GOT3 (cell line): ENCODE measurements at places on chromosomes 16 and 17.

DNA sequence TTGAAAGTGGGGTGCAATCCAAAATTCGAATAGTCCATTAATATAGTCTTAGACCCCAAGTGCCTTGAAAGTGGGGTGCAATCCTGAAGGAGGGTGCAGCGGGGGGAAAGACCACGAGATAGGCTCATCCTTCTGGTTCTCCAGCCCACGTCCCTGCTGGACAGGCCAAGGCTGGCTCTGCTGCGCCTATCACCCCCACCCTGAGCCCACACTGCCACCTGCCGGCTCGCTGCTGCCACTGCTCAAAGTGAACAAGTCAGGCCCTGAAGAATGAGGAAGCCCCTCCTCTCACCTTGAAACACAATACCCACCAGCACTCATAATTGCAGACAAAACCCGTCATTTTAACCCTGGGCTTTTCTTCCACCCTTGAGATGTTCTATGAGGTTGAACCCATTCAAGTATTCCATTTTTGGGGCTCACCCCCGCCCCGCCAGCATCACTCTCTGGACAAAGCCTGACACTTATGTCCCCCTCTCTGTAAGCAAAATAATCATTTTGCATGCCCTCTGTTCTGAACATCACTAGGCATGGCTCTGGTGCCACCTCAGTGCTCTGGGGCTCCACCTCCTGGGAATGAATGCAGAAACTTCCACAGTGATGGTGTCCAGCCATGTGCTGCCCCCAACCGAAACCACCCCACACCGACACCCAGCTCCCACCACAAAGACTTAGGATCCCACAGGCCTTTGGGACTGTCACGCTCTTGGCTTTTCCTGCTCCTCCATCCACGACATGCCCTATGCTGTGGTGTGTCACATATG is 56.8 kb downstream of the BEAN1 start:
- DNase-seq = no peak

GRCh38 chr17:352421-353212 is at the start of gene RPH3AL:
TSS of gene RPH3AL (minus strand) at chr17:352807. CDS start at chr17:327543, 25,264 bp downstream.
- DNase-seq = no peak

- DNase-seq = no peak
Observed at GRCh38 chr16:67518676-67519075, 10.0 kb upstream of the RIPOR1 start.

- peak; percentile 38 for DNase-seq
Observed at GRCh38 chr16:86510465-86511261, at the start of gene FOXF1. TSS of gene FOXF1 (plus strand) at chr16:86510527. CDS start at chr16:86510570, 43 bp downstream.

- no peak for DNase-seq
Observed at GRCh38 chr17:64097196-64097936, 32.6 kb downstream of the ERN1 start.

GRCh38 chr16:15704545-15704987 is 54.5 kb downstream of the NDE1 start:
- no peak for DNase-seq

DNA sequence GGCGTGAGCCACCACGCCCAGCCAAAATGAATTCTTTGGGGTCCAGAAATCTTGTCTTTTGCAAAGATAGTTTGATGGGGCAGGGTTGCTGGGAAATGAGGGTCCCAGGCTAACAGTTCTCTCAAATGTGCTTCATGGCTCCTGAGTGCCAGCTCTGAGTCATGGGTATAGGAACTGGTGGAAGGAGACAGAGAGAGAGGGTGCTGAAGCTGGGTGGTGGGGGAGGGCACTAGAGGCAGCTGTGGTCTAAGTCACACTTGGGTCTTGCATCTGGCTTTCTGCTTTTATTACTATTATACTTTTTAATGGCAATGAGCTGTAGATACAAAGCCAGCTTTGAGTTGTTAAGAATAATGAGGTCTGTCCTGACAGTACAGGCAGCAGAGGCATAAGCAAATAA is 54.6 kb downstream of the PRKCA start:
- DNase-seq = no peak

DNA sequence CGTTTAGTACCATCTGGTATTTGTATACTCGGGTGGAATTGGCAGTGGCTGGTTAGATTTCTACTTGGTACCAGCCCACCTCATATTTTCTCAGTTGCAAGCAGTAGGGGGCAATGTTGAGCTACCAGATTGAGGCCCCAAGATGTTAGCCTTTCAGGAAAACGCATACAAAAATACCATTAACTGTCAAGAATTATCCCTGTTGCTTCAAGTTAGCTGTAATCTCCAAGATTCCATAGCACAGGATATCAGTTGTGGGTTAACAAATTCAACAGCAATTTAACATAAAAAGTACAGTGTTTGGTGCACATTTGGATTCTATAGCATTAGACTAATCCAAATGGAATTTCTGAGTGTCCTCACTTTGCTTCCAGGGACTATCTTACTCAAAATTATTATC is 188.2 kb downstream of the FTO start:
- DNase-seq = no peak

DNA sequence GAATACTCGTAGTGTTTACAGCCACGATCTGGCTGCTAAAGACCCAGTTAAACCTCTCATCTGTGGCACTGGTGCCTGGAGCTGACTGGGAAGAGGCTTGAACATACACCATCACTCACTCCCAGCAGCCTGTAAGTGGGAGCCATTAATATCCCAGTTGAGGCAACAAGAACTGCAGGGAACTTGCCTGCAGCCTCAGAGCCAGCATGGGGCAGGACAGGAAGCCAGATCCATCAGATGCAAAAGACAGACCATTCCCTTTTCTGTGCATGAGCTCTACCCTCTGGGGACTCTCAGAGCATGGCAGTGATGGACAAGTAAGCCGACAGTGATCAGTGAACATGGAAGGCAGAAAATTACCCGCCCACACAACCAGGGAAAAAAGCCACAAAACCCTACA is 91.8 kb downstream of the TMEM132E start:
- no peak for DNase-seq

- no peak for DNase-seq
Observed at GRCh38 chr16:67881621-67882161, 3.0 kb upstream of the NRN1L start.

DNA sequence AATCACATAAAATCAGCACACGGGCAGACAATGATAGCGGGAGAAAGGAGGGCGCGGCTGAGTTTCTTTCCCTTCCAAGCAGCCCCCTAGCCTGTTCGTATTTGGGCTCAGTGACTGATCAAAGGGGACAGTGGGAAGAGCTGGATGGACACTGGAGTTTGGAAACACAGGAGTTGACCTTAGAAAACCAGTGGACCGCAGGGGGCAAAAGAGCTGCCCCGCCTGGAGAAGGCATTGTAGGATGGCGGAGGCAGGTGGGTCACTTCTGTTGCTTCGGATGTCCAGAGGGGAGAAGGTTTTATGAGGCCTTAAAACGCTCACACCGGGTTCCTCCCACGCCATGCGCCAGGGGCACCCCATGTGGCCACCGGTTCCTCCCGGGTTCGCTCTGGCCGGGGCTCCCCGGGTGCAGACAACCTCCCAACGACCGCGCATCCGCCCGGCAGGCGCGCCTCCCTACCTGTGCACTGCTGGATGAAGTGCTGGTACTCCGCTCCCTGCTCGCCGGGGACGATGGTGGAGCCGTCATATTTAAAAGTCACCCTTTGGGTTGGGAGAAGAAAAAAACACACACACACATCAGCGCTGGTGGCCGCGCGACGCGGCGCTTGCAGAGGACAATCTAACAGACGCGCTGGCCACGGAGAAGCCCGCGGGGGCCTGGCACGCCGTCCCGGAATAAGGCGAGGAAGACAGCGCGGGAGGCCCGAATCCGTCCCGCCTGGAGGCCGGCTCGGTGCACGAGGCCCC is 662 bp downstream of the COTL1 start:
- DNase-seq = no peak

GRCh38 chr16:53266156-53266555 is 168.1 kb upstream of the RBL2 start:
- no peak for DNase-seq

GRCh38 chr16:11384184-11384955 is 39.1 kb downstream of the RMI2 start:
- DNase-seq = no peak

- DNase-seq = no peak
Observed at GRCh38 chr16:51408357-51408756, 257.3 kb upstream of the SALL1 start.

- no peak for DNase-seq
Observed at GRCh38 chr17:10172241-10172741, 26.1 kb downstream of the GAS7 start.

DNA sequence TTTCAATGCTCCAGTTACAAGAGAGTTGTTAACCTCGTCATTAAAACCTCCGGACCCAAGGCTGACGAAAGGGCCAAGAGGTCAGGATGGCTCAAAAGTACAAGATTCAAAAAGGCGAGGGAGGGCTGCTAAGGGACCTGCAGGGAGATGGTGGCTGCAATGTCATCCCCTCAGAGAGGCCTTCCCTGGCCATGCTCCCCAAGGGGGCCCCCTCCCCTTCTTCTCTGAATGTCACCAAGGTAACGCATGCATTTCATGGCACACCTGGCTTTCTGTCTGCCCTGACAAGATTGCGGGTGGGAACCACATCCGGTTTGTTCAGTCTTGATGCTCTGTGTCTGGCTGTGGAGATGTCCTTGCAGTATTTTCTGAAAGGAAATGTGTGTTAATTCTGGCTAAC is 89.9 kb downstream of the C16orf78 start:
- DNase-seq = no peak

- no peak for DNase-seq
Observed at GRCh38 chr16:4382795-4383357, 11.2 kb downstream of the VASN start.

DNA sequence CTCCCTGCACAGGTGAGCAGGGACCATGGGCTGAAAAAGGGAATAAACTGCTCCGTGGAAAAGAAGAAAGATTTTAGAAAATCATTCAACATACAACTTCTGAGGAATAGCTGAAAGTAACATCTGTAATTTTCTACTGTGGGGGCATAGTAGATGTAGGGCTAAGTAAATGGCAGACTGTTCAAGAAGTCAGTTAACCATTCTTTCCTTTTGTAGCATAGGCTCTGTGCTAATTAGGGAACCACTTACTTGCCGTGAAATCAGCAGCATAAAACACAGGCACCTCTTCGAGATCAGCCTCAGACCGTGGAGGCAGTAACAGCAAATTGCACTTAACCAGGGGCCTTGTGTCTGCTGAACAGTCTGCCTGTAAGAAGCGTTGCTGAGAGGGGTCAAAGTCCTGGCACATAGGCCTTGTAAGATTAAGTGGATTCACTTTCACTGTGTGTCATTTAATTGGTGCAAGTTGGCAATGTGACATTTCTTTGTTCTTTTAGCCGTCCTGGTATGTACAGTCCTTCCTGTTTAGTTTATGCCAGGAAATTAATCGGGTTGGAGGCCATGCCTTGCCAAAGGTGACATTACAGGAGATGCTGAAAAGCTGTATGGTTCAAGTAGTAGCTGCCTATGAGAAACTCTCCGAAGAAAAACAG is 10.4 kb downstream of the COG1 start:
- no peak for DNase-seq

- no peak for DNase-seq
Observed at GRCh38 chr17:82103553-82104451, 5.8 kb upstream of the FASN start.

DNA sequence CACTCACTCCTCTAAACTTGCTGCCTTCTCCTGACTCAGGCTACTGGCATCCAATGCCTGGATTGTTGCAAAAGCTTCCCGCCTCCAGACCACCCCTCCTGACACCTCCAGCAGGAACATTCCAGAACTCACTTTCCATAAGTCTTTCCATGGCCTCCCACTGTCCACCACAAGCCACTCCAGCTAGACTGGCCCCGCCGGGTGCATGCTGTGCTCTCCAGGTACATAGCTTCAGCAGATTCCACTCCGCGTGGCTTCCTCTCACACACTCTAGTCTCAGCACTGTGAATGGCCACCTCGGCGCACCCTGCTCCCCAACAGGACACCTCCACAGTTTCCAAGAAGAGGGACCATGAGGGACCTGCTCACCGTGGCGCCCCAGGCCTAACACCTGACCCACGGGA is 25.9 kb upstream of the FAAP100 start:
- DNase-seq = no peak

GRCh38 chr16:85999778-86000177 is 100.8 kb downstream of the IRF8 start:
- no peak for DNase-seq

DNA sequence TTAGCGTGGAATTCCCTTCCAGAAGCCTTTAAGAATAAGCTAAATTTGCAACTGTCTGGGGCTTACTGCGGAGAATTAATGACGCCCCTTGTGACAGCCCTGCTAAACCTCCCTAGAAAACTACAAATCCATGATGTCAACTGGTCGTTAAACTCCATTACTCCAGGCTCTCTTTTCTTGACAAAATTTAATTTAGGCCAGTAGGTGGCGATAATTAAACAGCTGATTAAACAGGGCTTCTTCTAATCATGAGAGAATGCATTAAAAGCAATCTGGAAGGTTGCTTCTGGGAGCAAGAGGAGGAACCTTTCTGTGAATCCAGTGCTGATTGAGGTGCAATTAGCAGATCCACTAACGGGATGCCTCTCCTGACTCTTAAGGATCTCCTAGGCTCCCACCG is 8.1 kb upstream of the NLRP1 start:
- DNase-seq = no peak

- no peak for DNase-seq
Observed at GRCh38 chr17:16287563-16288027, 65.7 kb downstream of the CENPV start.

- no peak for DNase-seq
Observed at GRCh38 chr16:69804297-69804696, 42.2 kb downstream of the WWP2 start.

- no peak for DNase-seq
Observed at GRCh38 chr16:57146735-57147134, 39.1 kb downstream of the PSME3IP1 start.

DNA sequence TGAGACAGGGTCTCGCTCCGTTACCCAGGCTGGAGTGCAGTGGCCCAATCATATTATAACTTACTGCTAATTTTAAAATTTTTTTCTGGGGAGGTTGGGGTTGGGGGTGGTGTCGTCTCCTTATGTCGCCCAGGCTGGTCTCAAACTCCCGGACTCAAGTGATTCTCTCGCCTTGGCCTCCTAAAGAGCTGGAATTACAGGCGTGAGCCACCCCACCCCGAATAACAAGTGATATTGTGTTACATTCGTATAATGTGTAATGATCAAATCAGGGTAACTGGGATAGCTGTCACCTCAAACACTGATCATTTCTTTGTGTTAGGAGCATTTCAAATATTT is 16.2 kb upstream of the KPNA2 start:
- no peak for DNase-seq

DNA sequence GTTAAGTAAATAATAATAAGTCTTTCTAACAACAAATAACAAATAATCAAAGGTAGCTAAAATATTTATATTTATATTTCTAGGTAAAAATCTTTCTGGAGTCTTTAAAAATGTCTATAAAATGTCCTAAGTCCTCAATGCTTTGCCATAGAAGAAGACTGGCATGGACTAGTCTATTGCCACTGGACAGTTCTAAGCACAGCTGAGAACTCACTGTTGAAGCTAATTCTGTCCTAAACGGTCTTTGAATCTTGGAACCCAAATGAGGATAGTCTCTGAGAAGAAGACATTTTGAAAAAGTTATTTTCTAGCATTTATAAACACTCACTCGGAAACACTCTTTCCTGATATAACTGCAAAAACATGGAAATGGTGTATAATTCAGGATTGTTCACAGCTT is 539 bp downstream of the MYH8 start:
- no peak for DNase-seq
